ENCODE measurements at places on chromosomes 6 and 20.
A peak's percentile ranks its signal among the peaks of the same experiment; 100 is the strongest.

GRCh38 chr6:129967427-129967826 is 51.0 kb upstream of the L3MBTL3 start:
- no peak for DNase-seq

GRCh38 chr6:87164004-87164403 is 8.6 kb downstream of the ZNF292 start:
- DNase-seq = no peak

DNA sequence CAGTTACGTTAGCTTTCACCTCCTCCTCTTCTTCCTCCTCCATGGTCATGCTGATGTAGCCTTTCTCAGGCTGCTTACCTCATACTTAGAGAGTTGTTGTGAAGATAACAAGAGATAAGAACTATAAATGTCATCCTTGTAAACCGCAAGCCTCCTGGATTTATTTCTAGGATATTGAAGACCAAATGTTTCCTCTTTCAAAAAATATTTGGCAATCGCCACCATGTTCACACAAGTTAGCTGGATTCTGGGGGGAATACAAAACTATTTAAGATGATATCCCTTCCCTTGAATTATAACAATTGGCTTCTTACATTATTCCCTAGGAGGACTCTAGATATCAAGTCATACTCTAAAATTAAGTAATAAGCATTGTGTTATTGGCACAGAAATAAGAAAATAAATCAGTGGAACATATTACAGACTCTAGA is 99.8 kb upstream of the PLEKHG1 start:
- no peak for DNase-seq

- no peak for DNase-seq
Measured at GRCh38 chr6:87054143-87054833, 40.6 kb downstream of the CGA start.

GRCh38 chr6:28137505-28137981 is 4.1 kb upstream of the ZKSCAN8 start:
- peak; percentile 17 for DNase-seq

DNA sequence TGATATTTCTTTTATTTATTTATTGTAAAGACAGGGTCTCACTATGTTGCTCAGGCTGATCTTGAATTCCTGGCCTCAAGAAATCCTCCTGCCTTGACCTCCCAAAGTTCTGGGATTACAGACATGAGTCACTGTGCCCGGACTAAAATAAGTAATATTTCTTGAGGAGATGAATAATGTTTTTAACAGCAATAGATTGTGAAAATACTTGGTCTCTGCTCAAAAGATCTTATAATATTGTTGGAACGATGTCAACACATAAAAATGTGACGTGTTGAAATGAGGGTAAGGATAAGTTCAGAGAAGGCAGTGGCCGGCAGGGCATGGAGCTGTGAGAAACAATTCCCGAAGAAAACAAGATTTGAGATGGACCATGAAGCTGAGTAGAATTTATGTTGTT is 178.7 kb downstream of the GJA1 start:
- DNase-seq = peak; percentile 21

GRCh38 chr20:15603978-15604805 is 969.1 kb downstream of the KIF16B start:
- no peak for DNase-seq

DNA sequence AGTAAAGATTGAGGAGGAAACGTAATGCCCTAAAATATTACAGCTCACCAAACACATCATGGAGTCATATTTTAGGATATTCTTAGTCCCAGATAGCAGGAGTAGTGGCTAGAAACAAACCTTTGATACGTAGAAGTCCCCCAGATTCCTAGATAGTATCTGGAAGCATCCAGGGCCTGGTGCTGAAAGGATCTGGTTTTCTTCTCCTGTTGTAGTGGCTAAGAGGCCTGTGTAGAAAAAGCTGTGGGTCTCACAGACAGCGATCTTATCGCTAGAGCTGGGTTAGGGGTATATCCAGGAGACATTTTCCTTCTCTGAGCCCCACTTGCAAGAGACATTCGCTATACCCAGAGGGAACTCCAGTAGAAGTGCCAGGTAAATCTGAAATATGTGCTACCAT is 139.9 kb downstream of the KCNQ5 start:
- no peak for DNase-seq

DNA sequence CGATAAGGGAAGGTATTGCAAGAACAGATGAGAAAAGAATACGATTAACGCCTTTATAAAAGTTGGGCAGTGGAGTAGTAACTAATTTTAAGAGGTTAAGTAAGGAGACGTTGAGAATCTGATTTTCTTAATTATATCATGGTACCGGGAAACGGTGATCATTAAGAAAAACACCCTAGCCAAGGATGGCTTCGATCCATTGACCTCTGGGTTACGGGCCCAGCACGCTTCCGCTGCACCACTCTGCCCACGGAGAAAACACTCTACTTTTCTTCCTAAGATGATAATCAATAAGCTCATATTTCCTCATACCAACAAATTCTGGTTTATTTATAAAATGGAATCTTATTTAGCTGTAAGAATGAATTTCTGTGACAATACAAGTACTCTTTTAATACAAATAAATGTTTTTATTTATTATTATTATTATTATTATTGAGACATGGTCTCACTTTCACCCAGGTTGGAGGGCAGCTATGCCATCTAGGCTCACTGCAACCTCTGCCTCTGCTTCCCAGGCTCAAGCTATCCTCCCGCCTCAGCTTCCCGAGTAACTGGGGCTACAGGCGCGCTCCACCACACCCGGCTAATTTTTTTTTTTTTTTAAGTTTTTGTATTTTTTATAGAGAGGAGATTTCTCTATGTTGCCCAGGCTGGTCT is 8.3 kb downstream of the POM121L2 start:
- DNase-seq = no peak

- peak; percentile 45 for DNase-seq
Measured at GRCh38 chr6:42166444-42167141, 6.6 kb upstream of the GUCA1A start.

DNA sequence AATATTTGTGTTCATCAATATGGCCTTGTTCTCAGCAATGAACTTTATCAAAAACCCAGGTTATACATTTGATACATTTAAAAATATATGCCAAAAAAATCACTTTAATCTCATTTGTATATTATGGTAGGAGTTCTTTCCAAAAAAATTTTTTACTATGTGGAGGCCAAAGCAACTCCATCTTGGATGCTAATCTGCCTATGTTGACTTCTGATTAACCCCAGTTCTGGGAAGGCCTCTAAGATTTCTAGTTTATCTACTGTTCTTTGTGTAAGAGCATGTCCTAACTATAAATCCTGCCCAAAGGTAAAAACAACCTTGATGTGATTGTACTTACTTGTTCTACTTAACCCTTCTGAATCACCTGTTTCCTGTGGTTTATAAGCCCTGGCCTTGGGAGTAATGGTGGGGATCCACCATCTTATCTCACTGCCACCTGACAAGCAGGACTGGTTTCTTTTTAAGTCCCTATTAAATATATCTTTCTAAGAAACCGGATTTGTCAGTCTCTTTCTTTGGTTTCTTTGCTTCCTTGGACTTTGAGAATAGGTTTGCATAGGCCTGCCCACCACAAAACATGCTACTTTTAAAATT is 46.7 kb downstream of the RNGTT start:
- no peak for DNase-seq

DNA sequence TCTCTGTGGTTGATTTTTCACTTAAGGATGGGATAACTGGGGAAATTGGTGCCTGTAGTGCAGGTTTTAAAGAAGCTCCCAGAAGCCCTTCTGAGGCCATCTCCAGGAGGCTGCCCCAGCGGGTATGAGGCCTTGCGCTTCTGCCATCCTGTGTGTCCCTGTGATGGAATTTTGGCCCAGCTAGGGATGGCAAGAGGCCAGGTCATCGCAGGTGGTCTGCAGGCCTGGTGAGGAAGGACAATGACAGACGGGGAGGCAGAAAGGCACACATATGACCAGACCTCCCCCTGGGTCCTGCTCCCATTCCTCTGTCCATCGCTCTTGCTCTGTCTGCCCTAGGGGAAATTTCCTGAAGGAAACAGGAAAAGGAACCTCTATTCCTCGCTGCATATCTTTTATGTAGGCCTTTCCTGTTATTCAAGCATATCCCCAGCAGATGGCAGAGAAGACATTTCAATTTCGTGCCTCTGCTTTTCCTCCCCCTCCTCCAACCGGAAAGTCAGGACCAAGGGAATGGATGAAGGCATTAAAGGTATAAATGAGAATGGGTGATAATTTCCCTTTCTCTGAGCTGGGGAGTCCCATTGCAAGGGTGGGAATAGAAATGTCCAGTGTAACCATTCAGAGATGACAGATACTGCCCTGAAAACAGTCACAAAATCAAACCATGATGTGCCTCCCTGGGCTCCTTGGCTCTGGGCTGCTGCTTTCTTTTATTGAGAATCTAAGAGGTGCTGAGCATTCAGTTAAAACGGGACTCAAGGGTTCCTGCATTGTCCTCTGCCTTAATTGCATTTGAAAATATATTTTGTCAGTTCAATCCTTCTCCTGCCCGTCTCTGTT is 17.6 kb upstream of the HLA-F start:
- DNase-seq = peak; percentile 7

GRCh38 chr6:5398530-5398929 is 137.2 kb downstream of the FARS2 start:
- no peak for DNase-seq

DNA sequence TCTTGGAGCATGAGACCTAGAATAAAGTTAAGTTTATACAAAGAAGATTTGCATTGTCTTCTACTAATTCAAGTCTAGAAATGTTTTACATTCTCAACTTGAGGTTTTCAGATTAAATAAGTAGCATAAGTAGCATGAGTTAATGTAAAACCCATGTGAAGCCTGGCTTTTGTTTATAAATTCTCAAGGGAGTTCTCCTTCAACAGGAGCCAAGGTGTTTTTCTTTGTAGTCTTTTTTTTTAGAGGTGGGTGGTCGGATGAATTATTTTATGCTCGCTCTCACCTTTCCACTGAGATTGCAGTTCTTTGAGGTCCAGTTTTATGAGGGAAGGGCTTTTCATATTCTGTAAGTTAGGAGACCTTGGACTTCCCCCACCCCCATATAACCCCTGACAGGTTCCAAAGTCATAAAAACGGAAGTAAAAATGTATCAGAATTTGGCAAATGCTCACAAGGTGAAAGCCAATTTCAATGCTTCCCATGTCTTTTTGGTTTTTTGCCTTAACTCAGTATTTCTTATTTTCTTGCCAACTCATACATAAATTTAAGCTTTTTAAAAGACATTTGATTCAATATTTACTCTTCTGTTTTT is 244.3 kb upstream of the ASCC3 start:
- DNase-seq = no peak

DNA sequence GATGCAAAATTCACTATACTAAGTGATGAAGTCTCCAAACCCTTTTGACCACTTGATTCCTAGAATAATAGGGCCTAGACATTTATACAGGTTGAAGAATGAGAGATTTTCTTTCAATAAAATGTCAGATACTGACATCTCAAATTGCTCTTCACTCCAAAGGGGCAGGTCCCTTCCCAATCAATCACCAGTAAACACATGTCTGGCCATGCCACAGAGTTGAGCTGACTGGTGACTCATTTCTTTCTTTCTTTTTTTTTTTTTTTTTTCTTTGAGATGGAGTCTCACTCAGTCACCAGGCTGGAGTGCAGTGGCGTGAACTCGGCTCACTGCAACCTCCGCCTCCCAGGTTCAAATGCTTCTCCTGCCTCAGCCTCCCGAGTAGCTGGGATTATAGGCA is 388.6 kb upstream of the BTBD3 start:
- DNase-seq = no peak

DNA sequence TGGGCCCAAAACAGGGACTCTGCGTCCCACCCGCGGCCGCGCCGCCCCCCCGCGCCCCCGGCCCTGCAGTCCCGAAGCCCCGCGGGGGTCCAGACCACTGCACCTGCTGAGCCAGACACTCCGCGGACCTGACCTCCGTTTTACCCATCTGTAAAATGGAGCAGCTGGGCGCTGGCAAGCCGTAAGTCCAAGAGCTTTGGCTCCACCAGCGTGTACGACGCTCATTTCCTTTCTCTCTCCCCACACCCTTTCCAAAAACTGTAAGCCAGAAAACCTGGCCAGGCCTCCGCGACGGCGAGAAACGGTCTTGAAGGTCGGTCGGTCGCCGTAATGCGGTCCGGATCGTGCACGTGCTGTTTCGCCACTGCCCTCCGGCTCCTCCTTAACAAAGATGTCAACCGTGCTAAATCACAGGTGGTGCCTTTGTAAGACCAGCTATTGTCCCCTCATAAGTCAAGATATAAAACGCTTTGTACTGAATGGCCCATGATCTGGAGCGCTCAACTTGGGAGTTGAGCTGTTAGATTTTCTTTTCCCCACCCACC is 7.8 kb upstream of the NR2E1 start:
- DNase-seq = no peak

DNA sequence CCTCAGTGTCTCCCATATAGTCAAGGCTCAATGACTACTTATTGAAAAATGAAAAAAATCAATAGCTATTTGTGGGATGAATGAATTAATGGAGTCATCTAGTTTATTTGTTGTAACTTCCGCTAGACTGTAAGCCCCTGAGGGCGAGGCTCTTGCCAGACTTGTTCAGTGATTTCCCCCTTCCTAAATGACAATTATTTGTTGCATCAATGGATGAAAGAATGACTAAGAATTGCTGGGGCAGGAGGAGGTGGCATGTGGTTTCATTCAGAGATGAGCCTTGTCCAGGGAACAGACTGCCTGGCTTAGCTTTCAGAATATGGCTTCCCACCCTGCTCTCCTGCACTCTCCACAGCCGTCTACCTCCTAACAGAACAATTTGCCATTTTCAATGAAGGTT is 1.1 kb upstream of the PRELID3B start:
- no peak for DNase-seq

DNA sequence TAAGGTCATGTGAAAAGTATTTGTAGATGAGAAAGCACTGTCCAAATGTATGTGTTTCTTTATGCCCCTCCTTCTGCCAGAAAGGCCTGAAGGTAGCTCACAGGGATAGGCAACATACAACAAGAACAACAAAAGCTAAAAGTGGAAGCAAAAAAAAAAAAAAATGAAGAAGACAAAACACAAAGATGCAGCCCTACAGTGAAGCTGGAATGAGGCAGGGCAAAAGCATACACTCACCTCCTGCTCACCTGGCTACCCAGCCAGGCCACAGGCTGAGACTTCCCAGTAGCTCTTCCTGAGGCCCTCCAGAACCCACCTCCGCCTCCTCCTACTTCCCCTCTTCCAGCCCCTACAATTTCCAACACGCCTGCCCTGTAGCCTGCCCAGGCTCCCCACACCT is 2.4 kb downstream of the UNC5CL start:
- no peak for DNase-seq

DNA sequence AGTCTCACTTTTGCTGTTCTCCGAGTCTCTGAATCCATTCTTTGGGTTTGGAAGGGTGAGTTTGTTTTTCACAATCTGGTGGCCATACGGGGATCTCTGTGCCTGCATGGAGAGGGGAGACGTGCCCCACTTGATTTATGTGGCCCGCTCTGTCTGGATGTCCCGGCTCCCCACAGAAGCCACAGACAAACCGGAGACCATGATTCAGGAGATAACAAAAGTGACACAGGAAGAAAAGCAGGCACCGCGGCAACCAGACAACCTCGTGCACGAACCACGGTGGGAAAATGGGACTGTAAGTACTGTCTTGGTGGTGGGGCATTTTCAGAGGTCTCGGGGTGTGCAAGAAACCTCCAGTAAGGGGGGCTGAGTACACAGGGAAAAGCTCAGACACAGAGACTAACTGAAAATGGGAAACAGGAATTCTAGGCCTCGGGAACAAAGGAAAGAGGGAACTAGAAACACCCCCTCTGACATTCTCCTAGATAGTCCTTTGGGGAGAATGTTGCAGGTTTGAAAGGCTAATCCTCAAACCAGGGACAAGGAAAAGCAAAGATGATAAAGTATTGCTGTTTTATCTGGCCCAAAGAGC is 22.1 kb upstream of the ZNF318 start:
- no peak for DNase-seq
